ENCODE measurements at places on chromosomes 6 and 20.
A peak's percentile ranks its signal among the peaks of the same experiment; 100 is the strongest.

GRCh38 chr6:38782616-38783015 lies 67.5 kb downstream of the DNAH8 start:
- DNase-seq, result no peak

- DNase-seq, result no peak
Observed at GRCh38 chr20:32337937-32338661, 20.0 kb upstream of the ASXL1 start.

- peak; percentile 8 for DNase-seq
Observed at GRCh38 chr6:69026243-69026642, 391.2 kb downstream of the ADGRB3 start.

GRCh38 chr6:131059486-131059885 lies 3.6 kb downstream of the EPB41L2 start:
- no peak for DNase-seq

GRCh38 chr6:75874224-75874623 lies 125.2 kb downstream of the MYO6 start:
- DNase-seq, result no peak
